Activated naive CD4-positive, alpha-beta T cell treated with anti-CD3 and anti-CD28 coated beads, Interleukin-2, amount 50 U/mL, for 72 hours (primary cell): ENCODE measurements at places on chromosomes 2 and 18.

GRCh38 chr2:98282109-98282508 lies 64.1 kb upstream of the CNGA3 start:
- no peak for DNase-seq

DNA sequence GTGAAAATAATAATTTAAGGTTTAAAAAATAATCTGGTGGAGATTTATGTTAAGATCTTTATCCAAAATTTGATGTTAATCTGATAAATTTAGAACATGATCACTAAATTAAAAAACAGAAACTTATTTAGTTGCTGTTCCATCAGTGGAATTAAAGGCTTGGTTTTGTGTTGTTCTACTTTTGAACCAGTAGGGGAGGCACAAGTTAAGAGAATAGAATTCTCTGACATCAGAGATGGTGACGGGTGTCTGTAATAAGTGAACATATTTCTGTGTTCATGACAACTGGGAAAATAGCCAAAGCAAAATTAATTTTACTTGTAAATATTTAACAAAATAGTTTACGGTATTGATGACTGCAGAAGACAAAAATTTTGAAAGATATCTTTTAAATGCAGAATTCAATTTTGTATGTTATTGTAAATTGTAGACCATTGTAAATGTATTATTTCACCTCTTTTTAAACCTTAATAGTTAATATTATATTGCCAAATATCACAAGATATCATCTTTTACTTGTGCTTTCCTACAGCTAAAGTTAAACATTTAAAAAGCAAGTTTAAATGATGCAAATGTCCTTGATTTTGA lies 106.0 kb downstream of the UBR3 start:
- DNase-seq: no peak

DNA sequence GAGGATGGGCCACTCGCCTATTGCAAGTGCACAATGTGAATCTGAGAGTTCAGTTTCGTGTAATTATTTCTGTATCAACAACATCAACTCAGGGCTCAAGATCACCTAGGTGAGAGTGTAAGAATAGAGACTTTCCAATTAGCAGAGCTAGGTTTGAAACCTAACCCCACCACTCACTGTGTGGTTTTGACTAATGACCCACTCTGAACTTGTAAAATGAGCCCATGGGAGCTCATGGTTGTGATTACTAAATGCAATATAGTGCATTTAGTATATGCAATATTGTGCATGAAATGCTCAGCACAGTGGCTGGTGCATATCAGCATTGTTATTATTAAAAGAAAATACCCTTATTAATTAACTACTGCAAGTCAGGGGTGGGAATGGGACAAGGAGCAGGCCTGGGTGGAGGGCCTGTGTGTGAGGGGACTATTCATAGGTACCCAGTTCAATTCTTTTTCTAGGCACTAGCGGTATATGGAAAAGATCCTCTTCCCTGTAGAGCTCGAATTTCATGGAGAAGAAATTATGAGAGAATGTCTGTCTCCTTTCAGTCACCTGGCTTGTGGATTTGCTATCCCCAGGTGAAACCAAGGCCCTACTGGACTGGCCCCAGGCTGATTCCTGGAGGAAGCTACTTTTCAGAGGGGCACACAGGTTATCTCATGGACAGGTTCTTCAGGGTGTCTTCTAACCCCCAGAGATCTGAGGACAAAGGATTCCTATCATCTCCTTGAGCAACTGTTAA lies 169.5 kb downstream of the GFPT1 start:
- DNase-seq: no peak

DNA sequence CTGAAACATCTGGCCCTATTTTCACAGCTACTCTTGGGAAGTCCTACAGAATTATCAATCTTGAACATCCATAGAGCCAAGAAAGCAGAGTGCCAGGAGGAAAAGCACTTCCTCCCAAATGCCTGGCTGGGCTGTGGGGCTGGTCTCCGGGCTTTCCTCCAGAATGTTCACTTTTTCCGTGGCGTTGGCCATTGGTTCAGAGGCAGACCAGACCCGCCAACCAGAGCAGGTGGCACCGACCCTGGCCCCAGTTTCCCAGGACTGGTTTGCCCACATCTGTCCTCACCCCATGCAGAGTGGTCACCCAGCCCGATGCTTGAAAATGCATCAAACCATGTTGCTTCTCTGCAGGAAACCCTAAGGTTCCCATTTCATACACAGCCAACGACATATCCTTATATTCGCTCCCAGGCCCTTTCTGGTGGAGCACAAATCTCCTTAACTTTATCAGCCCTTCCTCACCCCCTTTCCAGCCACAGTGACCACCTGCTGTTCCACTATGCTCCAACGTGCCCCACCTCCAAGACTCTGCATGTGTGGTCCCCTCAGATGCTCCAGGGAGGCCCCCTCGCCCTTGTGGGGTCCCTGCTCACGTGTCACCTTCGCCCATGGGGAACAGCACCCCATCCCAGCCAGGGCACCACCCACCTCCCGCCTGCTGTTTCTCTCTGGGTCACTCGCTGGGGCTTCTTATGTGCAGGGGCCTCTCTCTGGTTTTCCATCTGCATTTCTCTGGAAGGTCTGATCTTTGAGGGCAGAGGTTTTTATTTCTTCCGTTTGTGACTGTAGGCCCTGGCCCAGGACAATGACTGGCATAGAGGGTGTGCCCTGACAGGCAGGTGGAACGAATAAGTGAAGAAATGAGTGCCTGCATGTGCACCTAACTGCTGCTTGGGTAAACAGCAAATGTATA lies 92.9 kb downstream of the PXDN start:
- no peak for DNase-seq

DNA sequence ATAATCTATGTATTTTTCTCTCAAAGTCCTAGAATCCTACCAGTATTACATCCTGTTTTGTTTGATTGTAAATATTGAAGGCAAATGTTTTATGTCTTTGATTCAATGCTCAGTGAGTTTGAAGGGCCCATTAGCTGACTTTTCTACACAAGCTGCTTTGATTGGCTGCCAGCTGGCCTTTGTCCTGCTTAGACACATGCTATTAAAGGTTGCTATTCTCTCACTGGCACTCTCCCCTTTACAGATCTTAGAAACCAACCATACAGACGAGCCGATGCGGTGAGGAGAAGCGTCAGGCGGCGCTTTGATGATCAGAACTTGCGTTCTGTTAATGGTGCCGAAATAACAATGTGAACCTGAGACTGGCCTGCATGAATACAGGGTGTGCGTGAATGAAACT lies 69.7 kb downstream of the PRPF40A start:
- no peak for DNase-seq

DNA sequence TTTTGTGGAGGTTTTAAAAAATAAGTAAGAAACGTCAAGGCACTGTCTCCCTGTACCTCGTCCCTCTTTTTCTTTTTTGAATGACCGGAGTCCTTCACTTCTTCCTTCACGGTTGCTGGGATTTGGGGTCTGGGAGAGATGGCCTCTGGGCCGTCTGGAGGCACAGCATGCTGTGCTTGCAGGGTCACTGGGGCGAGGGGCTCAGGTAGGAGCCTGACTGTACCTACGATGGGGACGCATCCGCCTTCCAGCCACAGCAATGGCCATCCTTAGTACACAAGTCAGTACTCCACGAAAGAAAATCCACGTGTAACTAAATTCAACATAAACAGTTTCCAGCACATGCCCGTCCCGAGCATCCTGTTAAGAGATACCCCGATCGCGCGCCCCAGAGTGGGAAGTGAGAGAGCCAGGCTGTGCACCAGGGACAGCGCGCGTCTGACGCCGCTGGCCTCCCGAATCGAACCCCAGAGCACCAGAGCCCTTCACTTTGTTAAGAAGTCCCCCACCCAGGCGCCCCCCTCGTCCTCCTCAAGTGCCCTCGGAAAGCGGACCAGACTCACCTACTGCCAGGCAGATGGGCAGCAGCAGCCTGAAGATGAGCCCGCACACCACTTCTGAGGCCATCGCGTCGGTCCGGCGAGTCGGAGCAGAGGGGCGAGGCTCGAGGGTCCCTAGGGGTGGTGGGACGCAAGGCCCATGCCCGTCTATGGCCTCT lies 1.2 kb downstream of the PIEZO2 start:
- DNase-seq: no peak

- DNase-seq: no peak
Measured at GRCh38 chr2:237859082-237859433, 365 bp upstream of the RAMP1 start.

DNA sequence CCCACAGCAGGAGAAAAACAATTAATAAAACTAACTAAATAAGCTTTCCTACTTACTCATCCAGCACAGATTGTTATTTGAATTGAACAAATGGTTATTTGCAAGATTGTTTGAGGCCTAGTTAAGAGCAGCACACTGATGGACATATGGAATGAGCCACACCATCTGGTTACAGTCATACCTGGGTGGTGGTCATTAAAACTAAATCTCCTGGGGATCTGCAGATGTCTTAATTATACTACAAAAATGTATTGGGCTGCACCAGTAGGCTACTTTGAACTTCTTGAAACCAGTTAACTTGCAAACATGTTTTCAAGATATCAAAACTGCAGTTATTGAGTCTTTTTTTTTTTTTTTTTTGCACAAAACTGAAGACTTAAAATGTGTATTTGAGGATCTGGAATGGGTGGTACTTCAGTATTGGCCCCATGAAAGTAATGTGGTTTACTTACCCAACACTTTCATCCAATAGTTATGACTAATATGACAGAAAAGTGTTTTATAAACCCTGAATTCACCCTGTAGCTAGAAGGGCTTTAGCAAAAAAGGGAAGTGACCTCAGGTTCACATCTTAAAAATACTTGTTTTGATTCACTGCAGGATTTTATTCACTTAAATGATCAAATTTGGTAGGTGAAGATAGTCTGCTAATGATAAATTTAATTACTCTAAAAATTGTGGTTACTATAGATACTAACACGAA lies 10.8 kb downstream of the AGFG1 start:
- no peak for DNase-seq

- DNase-seq: no peak
Measured at GRCh38 chr2:160550048-160550447, 56.4 kb upstream of the RBMS1 start.

DNA sequence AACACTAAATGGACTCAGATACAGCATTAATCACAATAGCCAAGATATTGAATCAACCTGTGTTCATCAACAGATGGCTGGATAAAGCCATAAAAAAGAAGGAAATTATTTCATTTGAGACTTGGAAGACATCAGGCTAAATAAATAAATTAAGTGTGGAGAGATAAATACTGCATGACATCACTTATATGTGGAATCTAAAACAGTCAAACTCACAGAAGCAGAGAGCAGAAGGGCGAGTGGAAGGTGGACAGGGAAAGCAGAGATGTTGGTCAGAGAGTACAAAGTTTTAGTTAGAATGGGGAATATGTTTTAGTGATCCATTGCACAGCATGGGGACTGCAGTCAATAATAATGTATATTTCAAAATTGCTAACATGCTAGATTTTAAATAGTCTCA lies 207.2 kb downstream of the VAPA start:
- DNase-seq: no peak

- no peak for DNase-seq
Measured at GRCh38 chr2:22481486-22482259, 903.3 kb upstream of the KLHL29 start.

DNA sequence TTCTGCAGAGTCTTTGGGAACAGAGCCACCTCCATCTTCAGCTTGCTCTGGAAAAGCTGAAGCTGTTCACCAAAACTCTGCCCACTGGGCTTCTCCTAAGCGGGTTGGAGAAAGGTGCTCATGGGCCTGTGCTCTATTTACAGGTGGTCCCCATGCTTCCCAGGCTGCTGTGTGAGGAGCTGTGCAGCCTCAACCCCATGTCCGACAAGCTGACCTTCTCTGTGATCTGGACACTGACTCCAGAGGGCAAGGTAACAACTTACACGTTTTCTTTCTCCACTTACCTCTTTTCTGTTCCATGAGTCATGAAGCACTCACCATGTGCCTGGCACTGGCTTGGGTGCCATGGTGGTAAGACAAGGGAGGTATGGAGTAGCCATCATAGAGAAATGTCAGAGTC lies 129.5 kb upstream of the ALPP start:
- DNase-seq: no peak

DNA sequence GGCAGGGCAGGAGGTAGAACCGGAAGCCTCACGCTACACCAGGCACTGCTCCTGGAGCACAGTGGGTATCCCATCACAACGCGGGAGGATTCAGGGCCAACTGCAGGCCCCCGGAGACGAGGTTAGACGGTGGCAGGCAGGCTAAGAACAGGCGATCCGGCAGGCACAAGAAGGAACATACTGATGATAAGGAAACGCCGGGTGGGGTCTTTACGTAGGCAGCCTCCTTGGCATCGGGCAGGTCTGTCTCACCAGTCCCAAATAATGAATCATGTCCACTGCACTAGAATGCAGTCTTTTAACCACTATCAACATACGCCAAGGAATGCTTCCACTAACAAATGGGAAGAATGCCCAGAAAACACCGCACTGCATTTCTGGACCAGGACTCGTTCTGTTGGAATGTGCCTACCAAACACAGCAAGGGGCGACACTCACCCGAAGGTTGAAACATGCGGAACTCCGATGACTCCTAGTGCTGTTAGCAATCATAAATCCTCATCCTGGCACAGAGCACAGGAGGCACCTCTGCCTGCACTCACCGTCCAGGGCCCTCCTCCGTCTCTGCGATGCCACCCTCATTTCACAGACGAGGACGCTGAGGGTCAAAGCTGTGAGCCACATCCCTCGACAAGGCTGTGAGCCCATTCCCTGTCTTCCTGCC lies 35.2 kb downstream of the ZNF516 start:
- no peak for DNase-seq

DNA sequence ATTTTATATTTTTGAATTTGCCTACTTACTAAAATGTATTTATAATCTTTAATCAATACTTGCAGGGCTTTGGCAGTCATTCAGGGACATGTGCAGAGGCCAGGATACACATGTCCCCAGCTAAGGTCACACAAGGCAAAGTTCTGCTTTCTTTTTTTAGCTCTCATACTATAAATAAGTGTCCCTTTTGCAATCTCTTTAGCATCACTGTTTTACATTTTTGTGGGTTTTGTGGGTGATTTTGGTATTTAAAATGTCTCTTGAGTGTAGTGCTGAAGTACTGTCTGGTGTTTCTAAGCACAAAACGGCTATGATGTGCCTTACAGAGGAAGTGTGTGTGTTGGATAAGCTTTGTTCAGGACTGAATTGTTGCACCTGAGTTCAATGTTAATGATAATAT lies 309.0 kb upstream of the GULP1 start:
- DNase-seq: no peak

GRCh38 chr2:234999740-235000425 lies 48.1 kb downstream of the SH3BP4 start:
- DNase-seq: no peak

DNA sequence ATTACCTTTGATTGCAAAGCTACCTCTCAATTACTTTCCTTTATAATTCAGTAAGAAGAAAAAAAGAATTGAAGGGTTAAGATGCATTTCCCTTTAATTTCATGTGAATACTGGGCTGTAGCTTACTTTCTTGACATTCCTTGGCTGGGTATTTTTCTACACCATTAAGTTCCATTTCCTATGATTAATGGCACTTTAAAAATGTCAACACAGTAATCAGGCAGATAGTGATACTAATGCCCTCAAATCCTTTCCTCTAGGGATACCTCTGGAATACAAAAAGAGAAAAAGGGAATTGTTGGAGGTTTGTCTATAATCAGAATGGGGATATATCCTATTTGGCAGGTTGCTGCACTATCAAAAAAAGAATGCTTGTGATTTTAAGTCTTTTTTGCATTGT lies 216.9 kb downstream of the SRBD1 start:
- no peak for DNase-seq
